ENCODE measurements at places on chromosomes 2 and 18.

GRCh38 chr2:111095434-111095833, 25.3 kb upstream of the BCL2L11 start:
- no peak for DNase-seq

DNA sequence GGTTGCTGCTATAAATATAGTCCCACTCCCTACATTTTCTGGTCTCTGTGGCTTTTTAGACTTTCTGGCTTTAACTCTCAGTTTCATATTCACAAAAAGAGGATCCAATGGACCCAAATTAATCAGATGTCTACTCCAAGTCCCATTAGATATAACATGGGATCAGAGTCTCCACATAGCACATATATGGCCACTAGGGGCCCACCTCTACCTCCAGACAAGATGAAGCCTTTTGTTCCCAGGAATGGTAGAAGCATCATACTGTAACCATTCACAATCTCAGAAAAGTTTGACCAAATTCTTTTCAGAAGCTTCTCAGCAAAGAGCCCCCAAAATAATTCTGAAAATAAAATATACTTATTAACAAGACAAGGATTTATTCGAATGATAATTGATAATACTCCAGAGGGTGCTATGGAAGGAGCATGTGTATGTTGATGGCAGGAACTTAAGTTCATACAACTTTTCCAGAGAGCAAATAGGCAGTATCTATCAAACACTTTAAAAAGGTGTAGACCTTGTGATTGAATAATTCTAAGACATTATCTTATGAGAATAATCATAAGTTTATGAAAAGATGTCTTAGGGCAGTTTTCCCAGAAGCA, 382.3 kb upstream of the CRIM1 start:
- DNase-seq = no peak

DNA sequence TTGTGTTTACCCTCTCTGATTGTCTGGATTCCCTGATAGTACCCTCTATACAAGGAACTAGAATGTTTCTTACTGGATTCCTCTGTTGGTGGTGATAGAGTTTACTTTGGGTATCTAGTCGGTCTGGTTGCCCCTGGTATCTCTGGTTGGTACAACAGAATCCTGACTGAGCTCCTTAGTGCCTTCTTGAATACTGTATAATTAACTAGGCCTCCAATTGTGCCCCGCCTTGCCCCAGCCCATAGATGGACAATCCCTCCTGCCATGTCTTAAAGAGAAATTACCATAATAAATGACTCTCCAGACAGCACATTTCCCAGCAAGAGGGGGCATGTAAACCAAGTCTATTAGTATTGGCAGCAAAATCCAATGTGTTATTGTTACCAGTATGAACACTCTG, 2.3 kb downstream of the SCN1A start:
- DNase-seq = no peak

DNA sequence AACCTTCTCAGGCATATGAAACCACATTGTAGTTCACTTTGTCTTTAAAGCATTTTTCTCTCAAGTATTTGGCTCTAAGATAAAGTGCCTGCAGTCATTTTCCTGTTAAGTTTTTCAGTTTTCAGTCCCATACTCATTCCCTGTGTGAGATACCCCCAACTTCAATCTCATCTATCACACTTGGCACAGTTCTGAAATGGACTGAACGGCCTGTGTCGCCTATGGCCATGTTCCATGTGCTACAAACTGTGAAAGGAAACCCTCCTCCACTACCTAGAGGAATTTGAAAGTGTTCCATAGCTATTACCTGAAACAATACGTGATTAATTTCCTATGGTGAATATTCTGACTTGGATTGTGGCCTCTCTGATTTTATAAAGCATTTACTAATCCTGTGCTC, 319.1 kb downstream of the CTNNA2 start:
- no peak for DNase-seq

- no peak for DNase-seq
Measured at GRCh38 chr2:150230004-150230403, 257.5 kb downstream of the RND3 start.

DNA sequence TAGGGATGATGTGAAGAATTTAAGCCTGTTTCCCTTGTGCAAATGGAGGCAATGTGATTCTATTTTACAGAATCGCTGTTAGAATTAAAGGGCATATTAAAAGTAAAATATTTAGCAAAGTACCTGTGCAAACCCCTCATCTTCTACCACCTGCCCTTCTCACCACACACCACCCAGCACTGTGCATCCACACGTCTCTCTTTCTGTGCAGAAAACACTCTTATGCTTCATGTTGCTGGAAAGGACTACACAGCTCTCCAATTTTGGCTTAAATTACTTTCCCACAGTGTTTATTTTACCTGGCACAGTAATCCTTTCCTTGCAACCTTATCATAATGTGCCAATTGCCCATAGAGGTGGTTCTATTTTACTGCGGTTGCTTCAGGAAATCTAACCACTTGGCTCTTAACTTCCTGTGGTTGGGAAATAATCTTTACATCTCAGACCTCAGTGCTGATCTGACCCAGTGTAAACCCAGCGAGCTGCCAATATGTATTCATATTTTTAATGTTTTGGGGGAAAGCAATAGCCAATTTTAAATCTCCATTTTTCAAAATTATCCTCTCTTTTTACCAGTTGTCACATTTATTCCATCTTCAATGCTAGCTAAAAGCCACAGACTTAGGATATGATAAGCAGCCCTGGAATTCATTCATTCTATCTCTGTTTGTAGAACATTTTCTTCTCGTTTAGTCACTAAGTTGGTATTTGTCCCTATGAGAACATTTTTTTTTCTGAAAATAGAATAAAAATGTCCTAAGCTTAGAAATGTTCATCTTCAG, 250.9 kb downstream of the DSEL start:
- DNase-seq = peak; percentile 46

DNA sequence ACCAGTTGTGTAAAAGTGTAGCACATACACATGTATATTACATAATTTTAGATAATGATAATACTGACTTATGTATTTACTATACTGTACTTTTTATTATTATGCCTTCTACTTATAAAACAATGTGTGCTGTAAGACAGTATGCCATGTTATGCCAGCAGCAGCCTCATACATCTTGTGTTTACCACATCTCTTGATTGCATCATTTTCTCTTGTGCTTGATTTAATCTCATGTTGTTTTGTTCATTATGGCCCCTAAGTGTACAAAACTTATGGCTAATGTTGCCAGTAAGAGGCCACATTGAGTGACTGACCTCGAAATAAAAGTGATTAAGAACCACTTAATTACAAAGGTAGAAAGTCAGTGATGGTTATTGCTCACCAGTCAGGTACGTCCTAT, 128.0 kb upstream of the SP5 start:
- DNase-seq = no peak

DNA sequence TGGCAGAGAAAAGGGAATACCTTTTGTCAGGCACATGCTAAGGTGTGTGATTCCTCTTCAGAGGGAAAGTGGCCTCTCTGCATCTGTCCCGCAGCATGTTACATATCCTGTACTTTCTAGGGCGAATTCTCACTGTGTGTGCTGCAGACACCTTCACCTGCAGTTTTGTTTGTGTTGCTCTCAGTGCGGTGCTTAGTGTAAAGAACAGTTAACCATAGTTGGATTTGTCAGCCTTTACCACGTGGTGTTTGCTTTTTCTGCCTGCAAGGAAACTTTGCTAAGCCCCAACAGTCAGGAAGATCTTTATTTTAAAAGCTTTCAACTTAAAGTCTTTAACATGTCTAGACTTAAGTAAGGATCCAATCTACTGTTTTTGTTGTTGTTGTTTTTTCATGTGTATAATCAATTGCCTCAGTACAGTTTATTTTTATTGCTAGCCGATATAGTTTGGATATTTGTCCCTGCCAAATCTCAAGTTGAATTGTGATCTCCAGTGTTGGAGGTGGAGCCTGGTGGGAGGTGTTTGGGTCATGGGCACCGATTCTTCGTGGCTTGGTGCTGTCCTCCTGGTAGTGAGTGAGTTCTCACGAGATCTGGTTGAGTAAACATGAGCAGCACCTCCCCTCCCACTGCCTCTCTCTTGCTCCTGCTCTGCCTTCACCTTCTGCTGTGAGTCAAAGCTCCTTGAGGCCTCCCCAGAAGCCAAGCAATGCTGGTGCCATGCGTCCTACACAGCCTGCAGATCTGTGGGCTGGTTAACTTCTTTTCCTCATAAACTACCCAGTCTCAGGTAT, 90.6 kb downstream of the SNTG2 start:
- DNase-seq = no peak

GRCh38 chr2:74759986-74760385, 73.9 kb upstream of the HK2 start:
- DNase-seq = no peak

- no peak for DNase-seq
Measured at GRCh38 chr2:233325814-233326213, 18.2 kb downstream of the SAG start.

- DNase-seq = no peak
Measured at GRCh38 chr2:189265696-189266320, 86.2 kb upstream of the COL5A2 start.

- DNase-seq = no peak
Measured at GRCh38 chr2:65316072-65316471, 88.4 kb downstream of the ACTR2 start.

- no peak for DNase-seq
Measured at GRCh38 chr2:232421189-232421785, 14.6 kb downstream of the ALPG start.

DNA sequence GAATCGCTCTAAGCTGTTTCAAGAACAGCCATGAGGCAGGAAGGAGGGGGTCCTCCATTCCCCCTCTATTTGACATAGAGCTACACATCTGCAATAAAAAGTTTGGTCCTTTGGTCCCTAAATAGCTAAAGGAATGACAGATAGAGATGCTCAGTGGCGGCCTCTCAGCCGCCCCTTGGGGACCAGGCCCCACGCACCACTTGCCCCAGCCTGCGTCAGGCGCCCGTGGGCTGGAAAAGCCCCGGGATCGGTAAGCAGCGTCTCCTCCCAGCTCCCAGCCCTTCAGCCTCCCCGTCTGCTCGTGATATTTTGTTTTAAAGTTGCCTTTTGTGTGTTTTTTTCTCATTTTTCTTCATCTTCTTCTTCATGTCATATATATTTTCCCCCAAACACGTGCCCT, 321.0 kb downstream of the CELF4 start:
- DNase-seq = no peak

DNA sequence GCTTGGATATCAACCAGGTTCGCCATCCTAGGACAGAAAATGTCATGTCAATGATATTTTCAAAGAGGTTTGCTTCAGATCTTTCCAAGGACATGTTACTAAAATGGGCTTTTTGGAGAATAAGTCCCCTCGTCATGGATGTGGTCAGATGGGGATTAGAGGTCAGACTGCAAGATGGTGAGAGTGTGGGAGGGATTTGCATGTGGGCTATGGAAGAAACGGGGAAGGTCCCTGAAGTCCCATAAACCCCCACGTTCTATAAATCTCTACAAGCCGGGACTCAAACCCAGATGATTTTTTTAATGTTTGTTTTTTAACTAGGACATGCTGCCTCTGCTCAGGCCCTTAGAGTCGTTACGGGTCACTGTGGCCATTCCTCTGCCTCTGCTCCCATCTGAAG, 37.7 kb upstream of the IGFBP5 start:
- no peak for DNase-seq

DNA sequence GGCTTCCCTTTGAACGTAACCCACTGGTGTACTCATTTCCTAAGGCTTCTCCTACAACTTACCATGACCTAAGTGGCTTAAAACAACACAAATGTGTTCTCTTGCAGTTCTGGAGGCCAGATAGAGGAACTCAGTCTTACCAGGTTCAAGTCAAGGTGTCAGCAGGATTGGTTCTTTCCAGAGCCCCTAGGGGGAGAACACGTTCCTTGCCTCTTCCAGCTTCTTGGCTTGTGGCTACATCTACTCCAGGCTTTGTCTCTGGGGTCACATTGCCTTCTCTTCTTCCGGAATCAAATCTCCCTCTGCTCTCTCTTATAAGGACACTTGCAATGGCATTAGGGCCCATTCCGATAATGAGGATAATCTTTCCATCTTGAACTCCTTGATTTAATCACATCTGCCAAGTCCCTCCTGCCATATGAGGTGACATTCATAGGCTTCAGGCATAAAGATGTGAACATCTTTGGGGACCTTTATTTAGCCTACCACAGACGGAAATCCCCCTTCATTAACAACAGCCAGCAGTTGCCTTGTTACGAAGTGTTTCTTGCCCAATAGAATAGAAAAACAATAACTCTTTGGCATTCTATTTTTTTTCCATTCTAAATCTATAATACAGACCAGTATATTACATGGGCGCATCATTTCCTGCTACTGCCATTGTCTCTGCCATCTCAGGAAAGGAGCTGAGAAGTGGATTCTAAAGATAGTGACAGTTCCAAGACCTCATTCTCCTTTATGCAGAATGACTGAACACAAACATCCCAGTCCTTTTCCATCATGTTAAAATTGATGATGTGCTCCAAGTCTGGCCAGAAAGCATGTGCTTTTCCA, 362.0 kb downstream of the ZNF521 start:
- no peak for DNase-seq

DNA sequence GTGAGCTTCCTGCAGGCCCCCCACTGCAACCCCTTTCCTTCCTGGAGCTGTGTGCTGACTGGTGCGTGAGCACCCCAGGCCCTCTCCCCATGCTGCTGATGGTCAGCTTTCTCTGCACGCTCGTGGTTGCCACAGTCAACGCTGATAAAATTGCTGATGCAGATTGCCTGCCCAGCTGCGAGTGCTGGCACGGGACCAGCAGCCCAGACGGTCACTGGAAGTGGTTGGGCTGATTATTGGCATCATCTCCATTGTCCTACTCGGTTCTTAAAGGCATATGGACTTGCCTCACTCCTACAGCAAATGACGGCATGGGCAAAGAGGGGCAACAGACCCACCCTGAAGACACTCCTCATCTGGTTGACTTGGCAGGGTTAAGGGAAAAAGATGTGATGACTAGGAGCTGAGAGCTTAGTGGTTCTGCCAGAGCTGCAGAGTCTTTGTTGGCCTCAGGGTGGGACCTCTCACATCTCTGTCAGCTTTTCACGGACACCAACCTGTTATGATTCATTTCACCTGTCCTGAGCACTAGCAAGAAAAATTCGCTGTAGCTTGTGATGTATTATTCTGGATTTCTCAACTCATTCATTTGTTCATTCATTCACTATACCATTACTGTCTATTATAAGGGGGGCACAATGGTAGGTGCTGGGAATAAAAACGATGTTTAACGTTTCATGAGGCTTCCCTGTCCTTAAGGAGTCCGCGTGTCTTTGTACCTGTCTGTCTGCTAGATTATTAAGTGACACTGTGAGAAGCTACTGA, 38.4 kb downstream of the PAX8 start:
- DNase-seq = no peak

Data from central memory CD4-positive, alpha-beta T cell (primary cell).